ENCODE measurements at places on chromosomes 11 and 22. TPM values are rescaled to one million over a fixed set of nuclear protein-coding genes. Genes with fewer than 3 reads are reported as not detected.
A peak's percentile ranks its signal among the peaks of the same experiment; 100 is the strongest.

- no peak for DNase-seq
Measured at GRCh38 chr11:30549565-30549964, 36.6 kb downstream of the MPPED2 start.

GRCh38 chr22:41668971-41669911, 19.4 kb downstream of the SNU13 start:
- DNase-seq = no peak

GRCh38 chr11:351411-351810, 17.9 kb upstream of the B4GALNT4 start:
- DNase-seq = no peak

GRCh38 chr11:28072321-28072720, 35.6 kb downstream of the KIF18A start:
- no peak for DNase-seq

DNA sequence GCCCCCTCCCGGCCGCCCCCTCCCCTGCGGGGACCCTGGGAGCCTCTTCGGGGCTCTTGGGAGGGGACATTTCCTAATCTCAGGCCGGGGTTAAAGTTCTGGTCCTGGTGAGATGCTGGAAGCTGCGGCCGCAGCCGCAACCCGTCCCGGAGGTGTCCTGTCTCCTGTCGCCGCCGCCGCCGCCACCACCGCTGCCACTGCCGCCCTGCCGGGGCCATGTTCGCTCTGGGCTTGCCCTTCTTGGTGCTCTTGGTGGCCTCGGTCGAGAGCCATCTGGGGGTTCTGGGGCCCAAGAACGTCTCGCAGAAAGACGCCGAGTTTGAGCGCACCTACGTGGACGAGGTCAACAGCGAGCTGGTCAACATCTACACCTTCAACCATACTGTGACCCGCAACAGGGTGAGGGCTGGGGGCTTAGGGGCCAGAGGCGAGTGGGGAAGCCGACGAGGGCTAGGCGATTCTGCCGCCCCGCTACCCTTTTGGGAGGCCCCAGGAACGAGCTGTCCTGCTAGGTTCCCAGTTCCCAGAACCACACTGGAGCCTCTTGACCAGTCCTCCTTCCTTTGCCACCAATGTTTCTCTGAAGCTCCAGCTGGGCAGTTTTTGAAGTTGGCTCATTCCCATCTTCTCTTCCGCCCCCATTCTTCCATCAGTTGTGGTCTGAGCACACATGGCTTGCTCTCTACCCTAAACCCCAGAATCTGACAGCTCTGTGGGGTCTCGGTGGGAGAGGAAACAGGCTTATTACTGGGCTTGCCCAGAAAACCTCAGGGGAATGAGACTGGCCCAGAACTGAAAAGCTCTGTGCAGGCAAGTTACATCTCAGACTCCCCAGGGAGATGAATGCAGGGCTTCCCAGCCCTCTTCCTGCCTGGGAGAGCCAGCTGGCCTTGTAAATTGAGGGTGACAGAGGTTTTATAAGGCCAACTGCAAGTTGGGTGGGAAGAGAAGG, 781 bp downstream of the SIDT2 start:
- DNase-seq = peak; percentile 46

DNA sequence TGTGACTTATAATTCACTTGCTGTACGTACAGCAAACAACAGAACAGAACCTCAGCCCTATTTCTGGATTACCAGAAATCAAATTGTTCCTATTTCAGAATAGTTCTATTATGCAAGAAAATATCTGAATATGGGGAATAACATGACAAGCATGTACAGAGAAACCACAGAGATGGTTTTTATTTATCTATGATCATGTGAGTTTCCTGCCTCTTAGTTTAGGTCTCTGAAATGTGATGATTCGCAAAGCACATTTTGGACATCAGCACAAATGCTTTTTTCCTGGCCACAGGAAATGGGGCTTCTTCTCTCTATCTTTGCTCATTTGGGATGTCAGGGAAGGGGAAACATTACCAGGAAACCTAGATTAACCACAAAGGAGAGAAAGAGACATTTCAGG, 266.7 kb upstream of the CTSC start:
- no peak for DNase-seq

The GSTT2B gene
- not detected for total RNA-seq

DNA sequence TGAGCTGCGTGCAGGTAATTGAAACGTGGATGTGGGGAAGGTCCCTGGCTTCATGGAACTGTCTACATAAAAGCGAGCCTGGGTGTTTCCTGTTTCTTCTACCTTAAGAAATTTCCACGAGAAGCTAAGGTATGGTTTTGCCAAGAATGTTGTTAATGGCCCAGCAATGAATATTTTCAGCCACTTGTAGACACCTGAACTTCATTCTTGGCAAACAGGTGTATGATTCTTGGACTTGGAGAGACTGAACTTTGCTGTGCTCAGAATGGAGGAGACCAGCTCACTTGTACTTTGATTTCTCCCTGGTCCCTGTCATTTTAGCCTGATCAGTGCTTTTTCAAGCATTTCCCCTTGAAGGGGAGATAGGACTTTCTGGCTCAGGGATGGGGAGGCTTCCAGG, 20.8 kb downstream of the LRP5 start:
- DNase-seq = no peak

GRCh38 chr22:25351631-25352293, 132.3 kb downstream of the CRYBB2 start:
- DNase-seq = no peak

The CTR9 gene
- 34.0 TPM for total RNA-seq

The CDCA5 gene
- total RNA-seq = 71.2 TPM

The NCF4 gene
- total RNA-seq = not detected

DNA sequence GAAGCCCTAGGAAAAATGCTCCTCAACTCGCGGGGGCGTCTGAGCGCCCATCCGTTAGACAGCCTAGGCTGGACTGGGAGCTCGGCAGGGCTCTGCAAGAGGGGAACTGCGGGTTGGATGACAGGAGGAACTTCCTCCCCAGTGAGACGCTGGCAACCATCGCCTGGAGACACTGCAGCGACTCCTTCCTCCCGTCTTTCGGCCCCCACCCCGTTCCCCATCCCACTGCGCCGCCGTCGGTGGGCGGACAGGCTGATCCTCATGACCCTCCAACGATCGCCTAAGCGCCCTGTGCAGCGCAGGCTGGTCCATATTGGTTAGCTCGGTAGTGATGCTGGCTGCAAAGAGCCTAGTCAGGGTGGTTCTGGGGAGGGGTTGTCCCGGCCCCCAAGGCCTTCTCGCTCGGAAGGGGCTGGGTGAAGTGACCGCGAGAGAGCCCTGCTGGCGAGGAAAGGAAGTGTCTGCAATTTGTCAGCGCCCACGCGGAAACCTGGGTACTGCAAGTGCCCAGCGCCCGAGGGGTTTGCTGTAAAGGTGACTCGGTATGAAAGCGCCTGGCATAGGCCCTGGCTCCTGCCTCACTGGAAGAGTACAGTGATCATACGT, 638 bp downstream of the NRGN start:
- no peak for DNase-seq

GRCh38 chr11:23564370-23564769, 704.1 kb upstream of the CCDC179 start:
- DNase-seq = no peak

The LIF gene
- 24.5 TPM for total RNA-seq

The RPUSD4 gene
- total RNA-seq = 33.1 TPM

GRCh38 chr11:122108192-122108799, 7.7 kb downstream of the BLID start:
- DNase-seq = no peak

The APOBEC3A gene
- not detected for total RNA-seq

GRCh38 chr11:130774703-130775102, 141.6 kb downstream of the SNX19 start:
- DNase-seq = no peak

DNA sequence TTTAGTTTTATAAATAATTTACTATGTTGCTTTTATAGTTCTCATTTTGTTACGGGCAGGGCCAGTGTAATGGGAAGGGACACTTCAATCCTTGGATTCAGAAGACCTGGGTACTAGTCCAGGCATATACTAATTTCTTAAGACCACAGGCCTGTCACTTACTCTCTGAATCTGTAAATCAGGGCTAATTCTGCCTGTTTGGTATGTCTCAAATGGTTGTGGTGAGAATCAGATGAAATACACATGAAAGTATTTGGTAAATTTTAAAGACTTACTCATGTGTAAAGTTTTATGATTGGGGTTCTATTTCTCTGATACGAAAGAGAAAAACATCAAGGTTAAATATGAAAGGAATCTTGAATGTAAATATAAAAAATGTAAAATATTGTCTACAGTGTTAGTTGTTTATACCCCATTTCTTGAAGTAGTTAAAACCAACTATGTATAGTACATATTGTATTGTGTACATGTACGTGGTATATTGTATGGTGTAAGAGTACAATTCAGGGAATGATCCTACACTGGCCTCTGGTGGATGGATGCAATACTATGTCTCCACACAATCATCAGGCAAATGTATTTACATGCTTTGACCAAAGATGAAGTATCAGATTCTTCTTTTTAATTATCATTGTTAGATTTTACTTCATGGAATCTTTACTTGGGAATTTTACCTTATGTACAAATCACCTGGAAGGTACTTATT, 24.5 kb upstream of the RAG2 start:
- no peak for DNase-seq

DNA sequence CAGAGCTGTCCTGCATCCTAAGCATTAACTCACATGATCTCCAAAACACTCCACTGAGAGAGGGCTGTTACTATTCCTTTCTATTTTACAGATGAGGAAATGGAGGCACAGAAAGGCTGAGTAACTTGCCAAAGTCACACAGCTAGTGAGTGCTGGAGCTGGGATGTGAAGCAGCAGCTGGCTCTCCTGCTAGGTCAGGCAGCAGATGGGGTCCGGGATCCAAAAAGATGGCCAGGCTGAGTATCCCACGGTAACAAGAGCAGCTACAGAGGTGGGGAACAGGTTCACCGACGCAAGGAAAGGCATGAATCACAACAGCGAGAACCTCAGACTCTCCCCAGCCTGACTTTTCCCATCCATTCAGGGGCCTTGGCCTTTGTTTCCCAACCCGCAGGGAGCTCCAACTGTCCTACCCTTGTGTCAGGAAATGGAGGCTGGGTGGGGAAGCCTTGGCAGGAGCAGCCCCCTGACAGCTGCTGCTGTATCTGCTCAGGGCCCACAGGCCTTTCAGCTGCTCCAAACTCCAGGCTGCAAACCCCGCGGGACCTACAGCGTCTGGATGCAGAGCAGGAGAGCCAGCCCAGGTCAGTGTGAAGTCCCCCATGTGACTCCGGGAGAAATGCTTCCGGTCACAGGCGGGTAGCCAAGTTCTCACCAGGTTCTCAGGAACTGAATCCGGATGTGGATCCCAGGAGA, 29.5 kb downstream of the DKK3 start:
- DNase-seq = peak; percentile 73

GRCh38 chr11:18780329-18780728, 11.3 kb downstream of the PTPN5 start:
- DNase-seq = no peak

DNA sequence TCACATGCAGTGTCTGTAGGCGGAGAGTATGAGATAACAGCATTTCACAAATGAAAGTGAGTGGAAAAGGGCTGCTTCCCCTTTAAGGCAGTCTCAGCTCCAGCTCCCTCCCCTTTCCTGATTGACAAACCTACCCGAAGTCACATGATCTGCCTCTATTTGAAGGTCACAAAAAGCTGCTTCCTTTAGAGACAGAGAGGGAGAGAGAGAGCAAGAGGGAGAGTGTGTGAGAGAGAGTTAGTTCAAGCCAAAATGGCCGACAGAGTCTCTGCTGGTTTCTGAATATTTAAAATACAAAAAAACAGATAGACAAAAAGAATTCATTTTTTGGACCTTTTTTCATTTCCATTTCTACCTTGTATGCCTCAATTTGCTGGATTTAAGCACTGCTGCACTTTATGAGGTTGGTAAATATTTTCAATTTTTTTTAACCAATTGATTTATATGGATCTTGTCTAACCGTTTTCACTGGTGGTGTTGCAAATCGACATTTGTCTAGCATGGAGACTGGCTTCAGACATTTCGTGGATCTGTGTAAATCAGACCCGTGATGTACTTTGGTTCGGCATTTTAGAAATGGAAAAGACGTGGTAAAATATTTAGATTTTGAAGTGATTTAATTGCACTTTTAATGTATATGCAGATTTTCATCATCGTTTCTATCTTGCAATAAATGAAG, at the start of gene TNRC6B:
Gene TNRC6B, plus strand, starts transcription at position 188 of the 679 bp plus-strand sequence. Its CDS starts 211 bp downstream, at position 399.
- peak; percentile 99 for DNase-seq

The NLRP14 gene
- total RNA-seq = 0.25 TPM

DNA sequence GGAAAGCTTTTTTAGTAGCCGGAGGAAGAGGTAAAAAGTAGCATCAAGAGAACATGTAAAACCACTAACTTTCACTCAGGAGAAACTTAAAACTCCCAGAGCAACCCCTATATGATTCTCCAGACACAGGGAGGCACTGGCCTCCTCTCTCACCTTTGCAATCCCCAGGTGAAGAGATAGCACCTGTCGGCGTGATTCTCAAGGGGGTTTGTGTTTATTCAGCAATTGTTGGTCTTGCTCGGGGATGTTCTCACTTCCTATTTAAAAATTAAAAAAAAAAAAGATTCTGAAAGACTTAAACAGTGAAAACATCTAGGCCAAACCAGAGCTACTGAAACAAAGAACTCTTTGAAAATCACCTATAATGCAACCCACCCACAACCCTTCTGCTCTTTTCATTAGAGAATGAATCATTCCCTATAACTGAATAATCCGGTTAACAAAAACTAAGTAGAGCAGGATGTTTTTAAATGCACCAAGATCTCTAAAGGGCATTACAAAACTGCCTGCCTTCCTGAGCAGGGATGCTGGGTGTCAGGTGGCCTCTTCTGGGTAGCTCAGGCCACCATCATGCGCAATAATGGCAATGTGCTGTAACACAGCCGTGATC, 24.9 kb downstream of the DHCR7 start:
- DNase-seq = no peak

DNA sequence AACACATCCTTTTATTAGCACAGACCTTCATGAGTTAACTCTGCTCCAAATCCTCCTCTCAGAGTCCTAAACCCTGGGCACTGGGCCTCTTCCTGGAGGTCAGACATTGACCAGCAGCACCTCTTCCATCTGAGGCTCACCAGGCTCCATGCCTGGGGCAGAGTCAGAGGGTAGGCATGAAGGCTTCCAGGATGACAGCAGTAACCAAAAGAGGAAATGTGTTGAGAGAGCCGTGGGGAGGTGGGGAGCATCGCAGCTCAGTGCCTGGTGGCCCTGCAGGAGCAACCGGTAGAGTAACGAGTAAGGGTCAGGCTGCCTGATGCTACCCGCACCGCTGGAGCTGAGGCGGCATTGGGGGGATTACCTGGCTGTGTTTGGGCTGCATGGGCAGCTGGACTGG, 9.4 kb upstream of the NAV2 start:
- no peak for DNase-seq

The PHLDA2 gene
- 2.2 TPM for total RNA-seq

DNA sequence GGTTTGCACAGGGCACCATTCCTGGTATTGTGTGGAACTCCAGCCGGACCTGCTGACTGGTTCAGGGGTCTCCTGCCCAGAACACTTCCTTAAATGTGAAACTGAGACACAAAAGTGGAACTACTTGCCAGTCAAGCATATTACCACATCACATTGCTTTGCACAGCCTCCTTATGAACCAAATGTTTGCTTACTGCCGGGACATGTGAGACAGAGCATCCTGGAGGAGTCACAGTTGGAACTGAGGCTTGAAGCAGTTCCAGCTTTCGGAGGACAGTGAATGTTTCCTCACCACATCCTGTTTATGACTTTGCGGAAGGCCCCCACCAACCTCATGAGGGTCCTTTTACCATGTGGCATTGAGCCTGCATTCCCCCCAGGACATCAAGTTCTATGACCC, 105.8 kb upstream of the ARHGAP42 start:
- no peak for DNase-seq

- DNase-seq = no peak
Measured at GRCh38 chr11:60988658-60989057, 17.2 kb downstream of the CD6 start.

GRCh38 chr11:120410622-120411380, 74.6 kb downstream of the ARHGEF12 start:
- DNase-seq = no peak

The SLCO2B1 gene
- not detected for total RNA-seq

All from G401 (cell line).